Activated CD8-positive, alpha-beta memory T cell treated with anti-CD3 and anti-CD28 coated beads for 1 hour (primary cell): ENCODE measurements at places on chromosomes 2 and 18.

DNA sequence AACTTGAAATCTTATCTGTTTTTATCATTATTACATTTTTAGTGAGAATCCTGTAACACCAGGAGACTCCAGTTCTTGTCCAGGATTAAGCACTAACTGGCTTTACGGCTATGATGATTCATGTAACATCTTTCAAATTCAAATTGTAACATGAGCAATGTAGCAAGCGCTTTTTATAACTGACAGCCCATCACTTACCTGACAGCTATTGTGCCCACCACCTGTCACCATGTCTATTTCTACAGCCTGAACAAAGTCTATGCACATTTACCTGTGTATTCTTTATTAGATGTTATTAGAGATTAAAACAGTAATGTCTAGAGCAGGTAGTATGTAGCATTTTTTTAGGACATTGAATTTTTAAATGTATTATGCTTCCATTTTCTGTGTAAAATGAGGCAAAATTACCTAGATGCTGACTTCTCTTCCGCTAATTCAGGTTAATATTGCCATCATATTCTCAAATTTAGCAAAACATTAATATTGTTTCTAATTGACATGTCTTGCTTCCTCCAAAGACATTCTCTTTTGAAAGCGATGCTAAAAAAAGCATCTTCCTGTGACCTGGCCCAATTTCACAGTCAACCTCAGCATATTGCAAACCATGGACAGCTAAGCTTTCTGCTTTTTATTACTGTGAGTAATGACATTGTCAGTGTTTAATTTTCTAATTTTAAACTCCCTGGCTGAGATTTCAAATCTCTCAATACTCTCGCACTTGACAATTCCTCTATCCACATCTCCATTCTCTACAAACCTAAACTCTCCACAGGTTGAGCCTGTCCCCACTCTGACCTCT is 37.8 kb downstream of the RIT2 start:
- no peak for DNase-seq

DNA sequence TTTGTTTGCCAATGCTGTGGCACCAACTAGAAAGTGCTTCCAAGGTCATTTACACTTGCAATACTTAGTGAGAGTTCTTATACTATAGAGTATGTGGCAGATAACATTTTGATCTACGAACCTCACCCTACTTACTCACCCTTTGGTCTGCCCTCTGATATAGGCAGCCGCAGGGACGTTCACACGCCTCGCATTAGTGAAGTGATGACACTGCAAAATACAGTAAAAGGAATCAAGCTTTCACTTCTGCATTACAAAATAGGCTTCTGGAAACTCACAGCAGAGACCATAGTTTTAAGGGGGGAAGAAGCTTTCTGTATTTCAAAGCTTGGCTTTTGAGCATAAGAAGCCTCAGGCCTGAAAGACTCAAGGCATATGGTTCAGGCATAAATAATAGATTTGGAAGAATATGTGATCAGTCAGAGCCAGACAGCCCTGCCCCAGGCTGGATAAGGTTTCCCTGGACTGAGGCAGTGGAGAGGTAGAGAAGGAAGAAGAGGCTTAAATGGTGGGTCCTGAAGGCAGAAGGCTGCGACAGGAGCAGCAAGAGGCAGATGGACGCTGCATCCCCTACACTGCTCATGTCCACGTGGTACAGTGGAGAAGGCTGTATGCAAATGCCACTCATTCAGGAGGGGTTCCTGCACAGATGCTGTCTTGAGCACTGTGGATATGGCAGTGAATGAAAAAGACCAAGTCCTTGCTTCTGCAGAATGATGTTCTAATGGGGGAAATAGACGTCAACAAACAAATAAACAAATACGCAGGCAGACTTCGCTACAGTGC is 63.1 kb downstream of the FECH start:
- no peak for DNase-seq

DNA sequence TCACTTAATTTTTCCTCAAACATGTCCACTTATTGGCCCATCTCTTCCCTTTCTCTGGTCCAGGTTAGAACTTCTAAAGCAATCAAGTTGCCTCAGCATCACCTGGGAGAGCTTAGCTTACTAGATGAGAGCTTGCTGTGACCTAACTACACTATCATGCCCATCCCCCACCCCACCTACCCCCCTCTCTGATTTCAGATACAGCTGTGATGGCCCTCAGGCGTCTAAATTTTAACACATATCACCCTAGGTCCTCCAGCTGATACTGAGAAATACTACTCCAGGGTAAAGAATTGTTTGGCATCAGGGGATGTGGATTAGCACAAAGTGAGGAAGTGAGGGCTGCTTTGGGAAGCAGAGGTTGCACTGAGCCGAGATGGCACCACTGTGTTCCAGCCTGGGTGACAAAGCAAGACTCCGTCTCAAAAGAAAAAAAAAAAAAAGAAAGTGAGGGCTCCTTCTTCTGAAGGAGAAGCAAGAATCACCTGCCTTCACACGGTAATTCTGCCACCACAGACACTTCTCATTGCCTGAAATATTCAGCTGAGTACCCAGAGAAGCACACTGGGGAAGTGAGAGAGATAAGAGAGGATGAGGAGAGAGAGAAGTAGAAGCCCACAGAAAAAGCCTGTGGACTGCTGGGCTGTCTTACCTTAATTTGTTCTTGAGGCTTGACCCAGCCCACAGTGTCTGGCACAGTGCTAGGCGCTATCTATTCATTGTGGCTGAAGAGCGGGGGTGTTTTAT is 263.4 kb downstream of the ASXL3 start:
- no peak for DNase-seq

DNA sequence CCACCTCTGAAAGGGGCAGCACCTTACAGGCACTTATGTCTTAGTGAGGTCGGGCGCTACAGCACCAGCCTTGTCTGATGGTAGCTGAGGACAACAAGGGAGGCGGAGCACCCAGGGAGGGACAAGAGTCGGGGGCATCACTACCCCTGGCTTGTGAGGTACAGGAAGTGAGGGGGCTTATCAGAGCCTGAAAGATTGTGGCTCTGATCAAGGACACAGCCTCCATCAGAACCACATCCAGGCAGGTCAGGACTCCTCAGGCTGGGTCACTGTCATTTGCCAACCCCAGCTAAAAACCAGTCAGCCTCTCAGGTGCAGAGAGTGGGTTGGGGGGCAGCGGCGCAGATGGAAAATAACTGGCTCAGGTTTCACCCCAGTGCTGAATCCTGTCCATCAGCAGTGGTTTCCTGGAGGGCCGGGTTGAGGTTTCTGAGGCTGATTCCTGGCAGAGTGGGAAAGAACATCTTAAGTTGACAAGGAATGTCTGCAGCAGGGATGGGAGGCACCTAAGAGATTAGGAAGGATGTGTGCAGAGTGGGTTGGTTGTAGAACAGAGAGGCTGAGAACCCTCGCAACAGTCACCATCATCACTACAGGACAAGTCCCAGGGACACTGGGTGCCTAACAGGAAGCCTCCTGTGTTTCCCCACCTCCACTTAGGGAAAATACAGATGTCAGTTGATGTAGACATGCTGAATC is 45.3 kb downstream of the FBLN7 start:
- no peak for DNase-seq

GRCh38 chr18:76496194-76496890 is 1.3 kb upstream of the ZNF516 start:
- DNase-seq: no peak

- no peak for DNase-seq
Measured at GRCh38 chr18:78448106-78448505, 531.5 kb upstream of the SALL3 start.

GRCh38 chr2:100163605-100164004 is 21.2 kb upstream of the AFF3 start:
- DNase-seq: no peak

DNA sequence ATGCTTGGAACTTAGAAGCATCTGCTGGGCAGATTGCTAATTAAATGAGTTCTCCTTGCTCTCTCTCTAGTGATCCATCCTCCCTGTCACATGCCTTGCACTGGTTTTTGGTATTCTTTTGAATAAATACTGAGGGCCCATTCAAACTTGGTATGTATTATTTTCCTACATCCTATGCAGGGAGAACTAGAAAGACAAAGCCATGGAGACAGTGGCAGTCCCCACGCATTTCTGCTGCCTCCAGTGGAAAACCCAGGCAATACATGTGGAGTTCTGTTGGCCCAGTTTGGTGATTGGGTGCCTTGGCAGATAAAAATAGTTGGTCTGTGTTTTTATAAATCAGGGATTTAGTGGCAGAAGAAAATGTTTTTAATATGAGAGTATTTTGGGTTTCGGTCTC is 68.7 kb downstream of the DIS3L2 start:
- no peak for DNase-seq

DNA sequence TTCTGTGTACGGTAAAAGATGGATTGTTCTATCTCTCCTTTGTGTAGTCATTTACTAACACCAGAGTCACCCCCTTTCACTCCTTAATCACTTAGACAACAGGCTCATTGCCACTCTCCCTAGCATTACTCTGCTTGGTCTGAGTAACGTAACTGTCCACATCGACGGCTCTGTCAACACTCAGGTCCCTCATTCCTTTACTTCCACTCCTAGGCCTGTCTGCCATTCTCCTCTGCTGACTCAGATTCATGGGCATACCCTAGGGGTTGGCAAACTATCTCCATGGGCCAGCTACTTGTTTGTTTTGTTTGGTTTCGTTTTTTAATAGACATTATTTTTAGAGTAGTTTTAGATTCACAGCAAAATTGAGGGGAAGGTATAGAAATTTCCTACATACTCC is 243.9 kb downstream of the NR4A2 start:
- no peak for DNase-seq

- DNase-seq: no peak
Measured at GRCh38 chr2:197073701-197074433, 147.4 kb upstream of the PGAP1 start.

DNA sequence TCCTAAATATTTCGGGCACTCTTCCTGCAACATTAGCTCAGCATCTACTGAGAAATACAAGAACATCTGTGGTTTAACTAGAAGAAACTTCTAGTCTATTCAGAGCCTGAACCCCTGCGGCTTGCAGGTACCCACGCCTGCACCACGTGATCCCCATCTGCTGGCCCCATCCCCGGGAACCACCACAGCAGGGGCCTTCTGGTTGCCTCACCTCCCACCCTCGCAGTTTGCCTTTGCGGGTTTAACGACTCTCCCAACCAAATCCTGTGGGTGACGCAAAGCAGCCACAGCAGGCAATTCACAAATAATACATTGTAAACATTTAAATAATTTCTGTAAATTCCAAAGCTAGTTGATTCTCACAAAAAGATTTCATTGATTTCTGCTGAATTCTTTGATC is 90.2 kb upstream of the TMEM18 start:
- DNase-seq: no peak

DNA sequence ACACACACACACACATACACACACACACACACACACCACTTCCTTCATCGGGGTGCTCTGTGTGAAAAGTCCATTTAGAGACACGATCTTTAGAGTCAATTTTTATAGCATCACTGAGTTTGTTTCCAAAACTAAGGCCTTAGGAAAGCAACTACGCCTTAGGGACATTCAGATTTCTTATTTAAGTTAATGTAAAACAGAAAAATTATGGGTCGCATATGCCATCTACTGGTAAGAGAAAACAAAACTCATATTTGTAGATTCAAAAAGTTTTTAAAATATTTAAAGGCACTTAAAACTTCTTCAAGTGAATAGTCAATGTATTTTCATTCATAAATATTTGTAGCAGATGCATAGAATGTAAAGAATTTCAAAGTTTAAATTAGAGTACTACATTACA is 166.2 kb downstream of the ATAD2B start:
- DNase-seq: no peak

DNA sequence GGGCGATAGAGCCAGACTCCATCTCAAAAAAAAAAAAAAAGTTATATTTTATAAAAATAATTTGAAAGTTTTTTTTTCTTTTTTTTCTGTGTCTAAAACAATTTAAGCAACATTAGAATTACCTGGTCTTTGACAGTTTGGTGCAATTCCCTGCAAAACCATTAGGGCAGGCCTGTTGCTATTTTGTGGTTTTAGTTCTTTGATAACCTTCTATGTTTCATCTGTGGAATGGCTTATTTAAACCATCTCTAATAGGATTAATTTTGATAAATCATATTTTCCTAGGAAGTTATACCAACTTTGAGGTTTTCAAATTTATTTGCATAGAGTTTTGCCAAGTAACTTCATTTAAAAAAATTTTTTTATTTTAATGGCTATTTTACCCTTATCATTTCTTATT is 141.2 kb upstream of the TWIST2 start:
- no peak for DNase-seq

DNA sequence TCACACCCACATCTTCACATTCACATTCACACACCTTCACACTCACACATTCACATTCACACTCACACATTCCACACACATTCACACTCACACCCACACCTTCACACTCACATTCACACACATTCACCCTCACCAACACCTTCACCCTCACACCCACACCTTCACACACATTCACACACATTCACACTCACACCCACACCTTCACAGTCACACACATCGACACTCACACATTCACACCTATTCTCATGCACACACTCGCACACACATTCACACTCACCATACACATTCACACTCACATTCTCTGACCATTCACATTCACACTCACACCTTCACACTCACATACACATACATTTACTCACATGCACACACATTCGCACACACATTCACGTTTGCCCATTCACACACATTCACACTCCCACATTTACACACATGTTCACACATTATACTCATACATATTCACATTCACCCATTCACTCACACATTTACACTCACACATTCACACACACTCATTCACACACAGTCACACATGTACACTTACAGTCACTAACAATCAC is 62.7 kb downstream of the BIN1 start:
- DNase-seq: no peak

- DNase-seq: no peak
Measured at GRCh38 chr2:33343387-33343895, 133.0 kb upstream of the RASGRP3 start.
